ENCODE measurements at places on chromosomes 5 and 9.

GRCh38 chr5:95817430-95817829 is 5.1 kb downstream of the GLRX start:
- DNase-seq, result no peak

- DNase-seq, result no peak
These were observed 818.8 kb upstream of the WWC1 start for GRCh38 chr5:167472566-167473108.

DNA sequence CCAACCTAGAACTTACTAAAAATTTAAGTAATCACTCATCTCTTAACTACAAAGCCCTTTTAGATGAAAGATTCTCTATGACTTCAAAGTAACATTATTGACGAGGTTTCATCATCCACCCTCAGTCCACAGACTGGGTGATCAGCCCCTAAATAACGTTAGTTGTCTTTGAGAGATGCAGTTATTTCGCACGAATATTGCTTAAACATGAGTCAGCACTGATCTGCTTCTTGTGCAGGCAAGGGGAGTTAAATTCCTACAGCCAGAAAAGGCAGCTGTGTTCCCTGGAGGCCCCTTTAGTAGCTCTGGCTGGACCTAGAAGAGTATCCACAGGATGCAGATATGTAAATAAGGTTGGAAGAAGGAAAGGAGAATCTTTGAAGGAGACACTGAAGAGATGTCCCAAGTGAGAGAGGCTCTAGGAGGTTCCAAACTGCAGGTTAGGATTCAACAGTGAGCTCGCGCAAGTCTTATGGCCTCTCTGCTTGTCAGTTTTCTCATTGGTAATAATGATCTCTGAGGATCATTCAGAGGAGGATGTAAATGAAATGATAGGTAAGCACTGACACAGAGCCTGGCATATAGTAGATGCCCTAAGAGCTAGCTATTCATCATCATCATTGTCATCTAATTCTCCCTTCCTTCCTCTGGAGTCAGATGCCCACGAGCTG is 122.2 kb upstream of the MAN2A1 start:
- DNase-seq, result no peak

DNA sequence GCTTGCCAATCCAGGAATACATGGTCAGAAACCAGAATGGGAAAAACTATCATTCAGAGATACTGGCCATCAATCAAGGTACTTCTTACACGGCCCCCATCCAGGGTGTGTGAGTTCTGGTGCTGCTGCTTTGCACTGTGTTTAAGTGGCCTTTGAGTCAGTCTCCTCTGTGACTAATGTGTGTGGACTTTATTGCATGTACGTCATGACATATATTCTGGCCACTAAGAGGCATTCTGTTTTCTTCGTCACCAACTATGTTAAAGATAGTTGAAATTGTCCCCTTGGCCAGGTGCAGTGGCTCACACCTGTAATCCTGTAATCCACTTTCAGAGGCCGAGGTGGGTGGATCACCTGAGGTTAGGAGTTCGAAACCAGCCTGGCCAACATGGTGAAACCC is 8.5 kb downstream of the EXOSC3 start:
- DNase-seq, result no peak

DNA sequence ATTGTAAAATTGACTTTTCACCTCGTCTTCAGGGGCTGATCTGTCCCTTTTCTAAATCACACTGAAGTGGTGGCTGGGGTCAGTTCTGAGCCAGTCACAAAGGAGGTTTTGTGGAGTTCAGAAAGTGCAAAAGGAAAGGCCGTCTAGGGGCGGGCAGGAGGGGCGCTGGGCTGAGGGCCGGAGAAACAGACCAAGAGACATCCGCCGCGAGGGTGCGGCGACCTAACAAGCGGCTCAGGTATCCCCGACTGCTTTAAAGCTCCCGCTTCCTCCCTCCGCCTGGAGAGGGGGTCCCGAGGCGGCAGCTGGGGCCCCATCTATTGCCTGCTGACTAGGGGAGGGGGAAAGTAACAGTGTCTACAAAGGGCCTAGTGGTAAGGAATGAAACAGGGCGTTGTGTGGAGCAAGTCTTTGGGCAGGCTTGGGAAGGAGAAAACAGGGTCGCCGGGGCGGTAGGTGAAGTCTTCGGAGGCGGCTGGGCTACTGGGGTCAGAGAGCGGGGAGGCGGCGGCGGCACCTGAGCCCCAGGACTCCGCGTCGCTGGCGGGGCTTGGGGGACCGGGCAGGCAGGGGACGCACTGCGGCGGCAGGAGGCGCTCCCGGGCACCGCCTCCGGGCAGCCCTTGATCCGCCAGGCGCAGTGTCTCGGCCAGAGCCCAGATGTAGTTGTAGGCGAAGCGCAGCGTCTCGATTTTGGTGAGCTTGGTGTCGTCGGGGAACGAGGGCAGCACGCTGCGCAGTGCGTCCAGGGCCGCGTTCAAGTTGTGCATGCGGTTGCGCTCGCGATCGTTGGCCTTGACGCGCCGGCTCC is 950 bp downstream of the NEUROG1 start:
- no peak for DNase-seq

DNA sequence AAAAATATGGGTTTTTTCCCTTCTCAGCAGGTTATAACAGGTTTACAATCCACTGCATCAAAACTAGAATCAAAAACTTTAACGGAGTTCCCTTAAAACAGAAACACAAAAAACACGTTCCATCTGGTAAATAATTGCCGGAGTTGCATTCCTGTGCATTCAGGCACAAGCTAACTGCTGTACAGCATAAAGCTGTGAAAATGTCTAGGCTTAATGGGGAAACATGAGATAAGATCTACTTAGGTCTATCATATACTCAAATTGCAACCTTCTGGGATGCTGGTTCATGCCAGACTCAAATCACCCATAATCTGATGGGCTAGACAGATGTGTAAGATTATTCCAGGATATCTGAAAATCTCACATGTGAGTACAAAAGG is 265.3 kb downstream of the DOCK8 start:
- no peak for DNase-seq

GRCh38 chr5:60945813-60946187 is 795 bp downstream of the NDUFAF2 start:
- peak; percentile 7 for DNase-seq

DNA sequence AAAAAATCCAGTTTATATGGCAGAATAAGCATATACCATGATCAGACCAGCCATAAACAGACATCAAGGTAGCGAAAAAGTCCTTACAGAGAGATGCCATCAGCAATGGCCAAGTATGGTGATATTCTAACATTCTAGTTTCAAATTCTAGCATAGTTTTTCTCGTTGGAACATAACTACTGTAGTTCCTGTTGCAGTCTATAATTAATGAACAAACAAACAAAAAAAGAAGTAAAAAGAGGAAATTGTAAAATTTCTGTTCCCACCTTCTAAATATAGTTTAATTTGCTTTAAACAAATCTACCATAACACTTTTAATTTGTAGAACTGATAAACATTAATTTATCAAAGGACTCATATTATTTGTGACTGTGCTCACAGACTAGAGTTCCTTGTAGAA is 9.9 kb upstream of the CD180 start:
- DNase-seq, result no peak

DNA sequence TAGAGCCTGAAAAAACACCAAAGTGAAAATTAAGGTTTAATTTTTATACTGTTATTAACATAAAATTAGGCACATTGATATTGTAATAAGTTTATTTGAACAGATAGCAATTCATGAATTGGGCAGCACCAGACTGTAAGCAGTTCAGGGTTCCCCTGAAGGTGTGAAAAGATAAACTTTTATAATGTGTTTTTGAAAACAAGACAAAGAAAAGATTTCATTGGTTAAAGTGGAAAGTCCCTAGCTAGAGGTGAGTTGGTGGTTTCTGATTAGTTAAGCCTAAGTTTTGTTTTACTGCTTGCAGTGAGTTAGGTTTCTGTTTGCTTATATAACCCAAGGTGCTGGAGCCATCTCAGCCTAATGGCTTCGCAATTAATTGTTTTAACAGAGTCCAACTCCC is 96.5 kb upstream of the RPS23 start:
- no peak for DNase-seq

- no peak for DNase-seq
These were observed 216.8 kb upstream of the RFX3 start for GRCh38 chr9:3742586-3742985.

- DNase-seq, result no peak
These were observed 454.1 kb upstream of the NUDT12 start for GRCh38 chr5:104016646-104017045.

GRCh38 chr9:134223591-134224122 is 59.3 kb upstream of the RNU6ATAC start:
- no peak for DNase-seq

DNA sequence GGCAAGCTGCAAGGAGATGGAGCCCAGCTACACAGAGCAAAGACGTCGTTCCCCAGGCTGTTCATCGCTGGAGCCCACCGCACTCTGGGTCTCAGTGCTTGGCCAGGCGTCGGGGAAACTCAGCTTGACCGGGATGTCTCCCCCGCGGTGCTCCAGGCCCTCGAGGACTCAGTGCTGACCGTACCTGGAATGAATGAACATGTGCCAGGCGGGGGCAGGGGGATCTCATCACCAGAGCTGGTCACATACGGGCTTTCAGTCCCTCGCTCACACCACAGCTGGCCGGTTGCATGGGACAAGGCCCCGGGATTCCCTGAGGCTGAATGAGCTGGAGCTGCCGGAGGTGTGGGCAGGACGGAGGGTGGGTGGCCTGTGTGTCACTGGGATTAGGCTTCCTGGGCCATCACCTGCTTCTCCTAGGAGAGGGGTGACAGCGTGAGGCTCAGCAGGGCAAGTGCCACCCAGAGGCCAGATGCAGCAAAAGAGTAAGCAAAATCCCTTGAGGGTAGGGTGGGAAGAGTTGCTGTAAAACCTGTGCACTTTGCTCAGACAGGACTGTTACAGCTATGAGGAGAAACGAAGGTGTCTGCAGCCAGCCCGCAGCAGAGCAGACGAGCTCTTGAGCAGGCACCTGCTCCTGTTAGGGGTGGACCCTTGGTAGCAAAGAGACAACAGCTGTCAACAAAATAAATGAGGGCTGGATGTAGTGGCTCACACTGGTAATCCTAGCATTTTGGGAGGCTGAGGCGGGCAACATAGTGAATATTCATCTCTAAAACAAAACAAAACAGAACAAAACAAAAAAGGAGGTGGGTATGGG is 70.7 kb upstream of the RAPGEF1 start:
- no peak for DNase-seq

GRCh38 chr5:108728566-108729241 is 19.0 kb upstream of the FER start:
- no peak for DNase-seq

- no peak for DNase-seq
These were observed 19.8 kb downstream of the SLC22A4 start for GRCh38 chr5:132313961-132314432.

- DNase-seq, result no peak
These were observed 29.3 kb upstream of the CLPTM1L start for GRCh38 chr5:1374030-1374678.

- no peak for DNase-seq
These were observed 43.0 kb upstream of the CLPTM1L start for GRCh38 chr5:1387876-1388275.

DNA sequence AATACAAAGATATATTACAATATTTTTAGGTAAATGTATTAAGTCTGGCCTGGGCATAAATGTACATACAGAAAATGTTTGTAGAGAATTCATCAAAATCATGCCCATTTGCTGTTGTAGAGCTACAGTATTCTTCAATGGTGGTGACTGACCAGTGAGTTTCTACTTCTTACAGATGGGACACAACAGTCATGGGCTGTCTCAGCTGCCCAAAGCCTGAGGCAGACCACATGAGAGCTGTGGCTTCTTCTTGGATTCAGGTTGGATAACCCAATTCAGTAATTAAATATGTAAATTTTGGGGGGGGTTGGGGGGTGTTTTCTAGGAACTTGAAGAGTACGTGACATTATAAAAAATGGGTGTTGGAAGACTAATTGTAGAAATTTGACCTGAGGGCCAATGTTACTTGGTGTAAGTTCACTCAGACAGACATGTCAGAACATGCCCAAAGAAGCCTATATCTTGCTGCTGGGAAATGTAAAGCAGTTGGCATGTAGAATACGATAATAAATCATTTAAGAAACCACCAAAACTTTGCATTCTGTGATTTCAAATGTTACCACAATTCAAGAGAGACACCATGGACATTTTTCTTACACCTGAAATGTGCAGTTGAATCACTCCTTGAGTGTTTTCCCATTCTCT is 17.9 kb downstream of the STARD4 start:
- no peak for DNase-seq

DNA sequence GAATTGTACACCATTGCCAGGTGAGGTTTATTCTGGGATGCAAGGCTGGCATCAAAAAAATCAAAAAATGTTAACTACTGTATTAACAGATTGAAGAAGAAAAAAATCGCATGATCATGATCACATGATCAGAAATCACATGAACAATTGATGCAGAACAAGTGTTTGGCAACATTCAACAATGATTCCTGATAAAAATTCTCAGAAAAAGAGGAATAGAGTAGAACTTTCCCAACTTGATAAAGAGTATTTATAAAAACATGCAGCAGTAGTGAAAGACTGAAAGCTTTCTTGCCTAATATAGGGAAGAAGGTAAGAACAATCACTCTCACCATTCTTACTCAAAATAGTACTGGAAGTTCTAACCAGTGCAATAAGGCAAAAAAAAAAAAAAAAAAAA is 16.4 kb downstream of the SLCO4C1 start:
- DNase-seq, result no peak

DNA sequence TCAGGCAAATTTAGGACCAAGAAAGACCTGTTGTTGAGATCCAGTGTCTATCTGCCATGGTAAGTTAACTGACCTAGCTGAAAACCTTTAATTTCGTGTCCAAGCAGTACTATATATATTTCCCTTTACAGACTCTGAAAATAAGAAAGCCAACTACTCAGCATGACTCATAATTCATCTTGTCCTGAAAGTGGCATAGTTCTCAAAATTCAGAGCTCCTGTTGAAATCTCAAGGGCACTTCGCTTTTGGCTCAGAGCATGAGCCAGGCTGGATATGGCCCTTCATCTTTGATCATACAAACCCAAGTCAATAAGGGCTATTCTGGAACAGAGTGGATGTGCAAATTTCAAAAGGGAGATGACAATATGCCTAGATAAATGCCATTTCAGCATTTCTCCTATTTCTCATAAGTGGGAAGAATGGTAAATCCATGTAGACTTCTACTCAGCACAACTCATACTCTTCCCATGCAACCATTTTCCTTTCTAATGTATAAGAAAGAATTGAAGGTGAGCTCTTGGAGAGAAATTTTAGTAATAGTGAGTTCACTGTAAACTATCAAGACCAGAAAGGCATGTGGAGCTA is 567.9 kb upstream of the DAB2 start:
- no peak for DNase-seq

GRCh38 chr5:334903-335739 is 13.6 kb downstream of the AHRR start:
- no peak for DNase-seq

GRCh38 chr9:127382541-127382940 is 14.4 kb upstream of the SLC2A8 start:
- DNase-seq, result no peak

Measured in LNCaP clone FGC (cell line).